Left renal cortex interstitium (tissue), 4 donors: ENCODE measurements at places on chromosomes 3 and 15. TPM values are rescaled to one million over a fixed set of nuclear protein-coding genes. Genes with fewer than 3 reads are reported as not detected.

GRCh38 chr15:48856942-48857341 lies 21.0 kb upstream of the EID1 start:
- no peak for DNase-seq

- DNase-seq = no peak
Measured at GRCh38 chr3:69490971-69491370, 105.1 kb upstream of the FRMD4B start.

Gene SST
- polyA plus RNA-seq = 0.37 TPM

DNA sequence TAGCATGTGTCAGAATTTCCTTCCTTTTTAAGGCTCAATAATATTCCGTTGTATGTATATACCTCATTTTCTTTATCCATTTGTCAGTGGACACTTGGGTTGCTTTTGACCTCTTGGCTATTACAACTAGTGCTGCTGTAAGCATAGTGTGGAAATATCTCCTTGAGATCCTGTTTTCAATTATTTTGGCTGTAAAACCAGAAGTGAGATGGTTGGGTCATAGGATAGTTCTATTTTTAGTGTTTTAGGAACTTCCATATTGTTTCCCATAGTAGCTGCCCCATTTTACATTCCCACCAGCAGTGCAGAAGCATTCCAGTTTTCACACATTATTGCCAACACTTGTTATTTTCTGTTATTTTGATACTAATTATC lies 70.4 kb upstream of the C15orf39 start:
- no peak for DNase-seq

- DNase-seq = no peak
Measured at GRCh38 chr15:28086175-28086703, 12.9 kb downstream of the OCA2 start.

DNA sequence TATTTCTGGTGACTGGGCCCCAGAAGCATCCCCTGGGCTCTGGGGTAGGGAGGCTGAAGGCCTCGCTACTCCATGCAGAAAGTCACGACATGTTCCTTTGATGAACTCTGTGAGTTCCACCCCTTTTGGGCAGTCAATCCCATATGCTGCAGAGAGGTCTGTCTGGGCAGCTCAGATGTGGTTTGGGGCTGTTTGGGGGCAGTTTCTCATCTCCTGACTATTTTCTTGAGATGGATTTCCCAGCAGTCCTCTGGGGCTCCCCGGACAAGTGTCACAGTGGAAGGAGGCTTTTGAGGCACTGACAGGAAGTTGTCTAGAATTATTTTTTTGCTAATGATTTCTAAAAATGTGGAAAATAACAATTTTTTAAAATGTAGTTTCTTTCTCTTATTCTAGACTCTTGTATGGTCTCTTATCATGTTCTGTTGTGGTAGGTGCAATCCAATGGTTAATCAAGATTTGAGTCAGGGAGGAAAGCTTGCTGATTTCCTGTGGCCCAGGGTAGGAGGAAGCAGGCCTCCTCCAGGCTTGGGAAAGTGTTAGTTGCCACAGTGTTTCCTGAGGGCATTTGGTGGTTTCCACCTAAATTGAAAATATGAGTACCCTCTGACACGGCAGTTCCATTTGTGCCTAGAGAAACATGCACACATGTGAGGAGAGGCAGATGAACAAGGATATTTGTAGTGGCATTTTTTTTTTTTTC lies 19.9 kb upstream of the TATDN2 start:
- DNase-seq = no peak

DNA sequence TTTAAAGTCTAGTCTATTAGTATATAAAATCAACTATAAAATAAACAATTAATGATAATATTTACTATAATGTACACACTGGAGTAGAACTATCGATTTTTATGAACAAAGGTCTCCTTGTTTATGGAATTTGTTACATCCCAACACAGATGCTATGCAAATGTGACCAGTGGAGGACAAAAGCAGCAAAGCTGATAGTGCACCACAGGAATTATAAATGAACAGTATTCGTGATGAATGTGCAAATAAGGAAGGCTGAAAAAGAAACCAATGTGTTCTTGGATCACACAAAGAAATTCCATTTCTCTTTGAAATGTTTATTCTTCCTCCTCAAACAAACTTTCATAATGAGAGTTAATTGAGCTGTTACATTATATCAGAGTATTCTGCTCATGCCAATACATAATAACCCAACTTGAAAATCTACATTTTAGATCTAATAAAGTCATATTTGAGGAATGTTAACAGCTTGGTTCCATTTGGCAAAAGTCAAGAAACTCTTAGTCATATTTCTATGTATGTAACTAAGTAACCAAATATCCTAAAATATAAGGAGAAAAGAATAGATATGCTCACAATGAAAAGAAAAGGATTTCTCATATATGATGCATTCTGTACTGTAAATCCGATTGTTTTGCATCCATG lies 79.3 kb downstream of the NEK10 start:
- no peak for DNase-seq

DNA sequence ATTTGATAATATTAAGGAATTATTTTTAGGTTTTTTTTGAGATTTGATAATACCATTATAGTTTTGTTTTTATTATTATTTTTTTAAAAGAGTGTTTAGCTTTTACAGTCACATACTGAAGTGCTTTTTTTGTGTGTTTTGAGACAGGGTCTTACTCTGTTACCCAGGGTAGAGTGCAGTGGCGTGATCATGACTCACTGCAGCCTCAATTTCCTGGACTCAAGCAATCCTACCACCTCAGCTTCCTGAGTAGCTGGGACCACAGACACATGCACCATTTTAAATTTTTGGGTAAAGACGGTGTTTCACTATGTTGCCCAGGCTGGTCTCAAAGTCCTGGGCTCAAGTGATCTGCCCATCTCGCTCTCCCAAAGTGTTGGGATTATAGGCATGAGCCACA lies 73.0 kb downstream of the SUMF1 start:
- DNase-seq = no peak

- DNase-seq = no peak
Measured at GRCh38 chr3:83500422-83500821, 1458.4 kb upstream of the CADM2 start.

Gene FOXL2
- polyA plus RNA-seq = not detected

Gene EFL1
- polyA plus RNA-seq = 19.3 TPM

Gene ACY1
- polyA plus RNA-seq = 126 TPM

- DNase-seq = no peak
Measured at GRCh38 chr15:52496175-52496574, 32.5 kb downstream of the MYO5A start.

DNA sequence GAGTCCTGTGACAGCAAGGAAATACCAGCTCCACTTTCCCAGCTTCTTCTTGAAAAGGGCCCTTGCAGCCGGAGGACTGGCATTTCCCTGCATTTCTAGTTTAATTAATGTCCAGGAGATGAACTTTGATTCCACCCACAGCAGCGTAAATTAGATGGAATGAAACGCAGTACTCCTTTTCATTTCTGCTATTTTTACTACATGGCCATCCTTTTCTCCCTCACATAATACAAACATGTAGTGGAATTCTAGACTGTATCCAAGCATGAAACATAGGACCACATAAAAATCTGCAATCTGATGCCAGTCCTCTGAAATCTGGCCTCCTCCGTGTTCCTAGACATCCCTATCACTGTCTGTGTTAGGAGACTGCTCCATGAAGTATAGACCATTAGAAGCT lies 403.2 kb downstream of the NR2F2 start:
- DNase-seq = no peak

Gene ADAMTSL3
- 2.7 TPM for polyA plus RNA-seq

GRCh38 chr15:87680208-87680607 lies 576.3 kb downstream of the NTRK3 start:
- DNase-seq = no peak

DNA sequence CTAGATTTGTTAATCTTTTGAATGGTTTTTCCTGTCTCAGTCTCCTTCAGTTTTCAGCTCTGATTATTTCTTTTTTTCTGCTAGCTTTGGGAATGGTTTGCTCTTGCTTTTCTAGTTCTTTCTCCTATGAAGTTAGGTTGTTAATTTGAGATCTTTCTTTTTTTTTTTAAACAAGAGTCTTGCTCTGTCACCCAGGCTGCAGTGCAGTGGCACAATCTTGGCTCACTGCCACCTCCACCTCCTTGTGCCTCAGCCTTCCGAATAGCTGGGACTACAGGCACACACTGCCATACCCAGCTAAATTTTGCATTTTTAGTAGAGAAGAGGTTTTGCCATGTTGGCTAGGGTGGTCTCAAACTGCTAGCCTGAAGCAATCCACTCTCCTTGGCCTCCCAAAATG lies 56.7 kb downstream of the UQCC5 start:
- no peak for DNase-seq

DNA sequence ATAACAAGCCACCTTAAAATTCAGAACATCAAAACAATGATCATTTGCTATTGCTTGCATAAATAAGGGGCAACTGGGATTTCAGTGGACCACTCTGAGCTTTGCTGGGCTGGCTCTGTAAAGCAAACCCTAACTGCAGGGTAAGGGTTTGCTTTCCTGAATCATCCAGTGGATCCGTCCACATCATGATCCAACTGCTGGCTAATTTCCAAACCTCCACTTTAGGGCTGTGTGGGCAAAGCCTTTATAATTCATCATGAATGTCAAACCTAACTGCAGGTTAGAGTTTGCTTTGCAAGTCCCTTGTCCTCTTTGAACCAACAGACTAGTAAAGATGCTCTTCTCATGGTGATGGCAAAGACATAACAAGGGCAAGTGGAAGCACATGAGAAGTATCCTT lies 76.1 kb downstream of the SYNPR start:
- no peak for DNase-seq
